Mesendoderm (in vitro differentiated cells): ENCODE measurements at places on chromosomes 6 and 20.

DNA sequence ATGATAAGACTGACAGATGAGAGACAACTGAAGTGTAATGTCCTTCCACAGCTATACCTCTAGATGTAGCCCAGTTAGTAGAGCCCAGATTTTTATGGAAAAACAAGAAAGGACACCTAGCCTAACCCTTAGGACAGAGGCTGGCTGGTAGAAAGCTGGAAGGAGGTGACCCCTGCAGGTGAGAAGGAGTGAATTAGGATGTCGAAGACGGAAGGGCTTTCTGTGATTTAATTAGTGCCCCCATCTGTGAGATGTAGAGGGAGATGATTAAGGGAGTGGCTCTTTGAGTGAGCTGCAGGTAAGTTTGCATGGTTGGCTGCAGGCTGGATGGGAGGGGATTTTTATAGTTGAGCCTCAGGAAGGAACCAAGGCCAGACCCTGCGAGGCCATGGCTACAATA lies 82.8 kb downstream of the GFRA4 start:
- H3K4me3 ChIP-seq: no peak overlapping the region
- no peak overlapping the region for H3K27ac ChIP-seq
- no peaks in the 10 kb centered on the region for H3K36me3 ChIP-seq

DNA sequence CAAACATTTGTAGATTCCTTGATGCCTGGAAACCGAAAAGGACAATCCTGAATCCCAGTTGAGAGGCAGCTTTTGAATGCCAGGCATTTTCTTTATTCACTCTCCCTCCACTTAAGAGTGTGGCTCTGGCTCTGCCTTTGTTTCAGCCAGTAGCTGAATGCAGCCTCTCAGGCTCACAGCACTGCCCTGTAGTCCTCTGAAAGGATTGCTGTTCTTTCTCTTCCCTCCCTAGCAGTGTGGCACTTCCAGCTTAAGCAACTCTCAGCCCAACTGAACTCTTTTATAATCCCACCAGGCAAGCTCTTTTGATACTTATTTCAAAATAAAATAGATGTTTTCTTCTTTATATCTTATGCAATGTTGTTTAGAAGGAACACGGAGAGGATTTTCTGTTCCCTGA lies 415.6 kb downstream of the GJA1 start:
- no peaks in the 10 kb centered on the region for H3K27me3 ChIP-seq
- peaks cover 5% of the 10 kb centered on the region for H3K4me1 ChIP-seq
- H3K4me3 ChIP-seq: no peak overlapping the region

GRCh38 chr6:105831311-105832097 lies 254.6 kb upstream of the PRDM1 start:
- no peaks in the 10 kb centered on the region for H3K4me1 ChIP-seq
- no peak overlapping the region for H3K27ac ChIP-seq
- no peaks in the 10 kb centered on the region for H3K27me3 ChIP-seq
- DNase-seq: no peak

GRCh38 chr6:30244560-30244959 lies 31.4 kb upstream of the TRIM26 start:
- H3K4me1 ChIP-seq: no peaks in the 10 kb centered on the region
- H3K27ac ChIP-seq: no peak overlapping the region
- H3K36me3 ChIP-seq: no peaks in the 10 kb centered on the region
- no peaks in the 10 kb centered on the region for H3K27me3 ChIP-seq

DNA sequence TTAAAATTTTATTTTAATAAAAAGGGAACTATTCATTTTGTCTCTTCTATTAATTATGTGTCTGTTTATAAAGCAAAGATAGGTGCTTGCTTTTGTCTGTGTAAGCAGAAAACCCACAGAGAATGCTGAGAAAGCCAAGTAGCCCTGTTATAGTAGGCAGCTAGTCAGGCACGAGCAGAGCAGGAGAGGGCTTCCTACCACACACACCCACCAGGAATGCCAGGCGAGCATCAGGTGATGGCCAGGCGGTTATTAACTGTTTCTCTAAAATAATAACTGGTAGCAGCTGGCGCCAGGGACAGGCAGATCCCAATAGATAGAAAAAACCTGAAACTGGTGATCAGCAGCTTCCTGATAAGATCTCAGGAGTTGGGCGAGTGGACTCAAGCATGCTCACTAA lies 15.7 kb downstream of the C6orf15 start:
- no peaks in the 10 kb centered on the region for H3K4me1 ChIP-seq
- no peak overlapping the region for H3K27ac ChIP-seq
- DNase-seq: no peak
- no peaks in the 10 kb centered on the region for H3K36me3 ChIP-seq
- H3K27me3 ChIP-seq: no peaks in the 10 kb centered on the region

- DNase-seq: no peak
- no peaks in the 10 kb centered on the region for H3K36me3 ChIP-seq
- no peak overlapping the region for H3K4me3 ChIP-seq
- no peak overlapping the region for H3K27ac ChIP-seq
Measured at GRCh38 chr20:2026004-2026403, 32.1 kb upstream of the PDYN start.

GRCh38 chr6:116369540-116369939 lies 1.2 kb upstream of the DSE start:
- H3K4me3 ChIP-seq: no peak overlapping the region
- peaks cover 2% of the 10 kb centered on the region for H3K4me1 ChIP-seq
- H3K27ac ChIP-seq: no peak overlapping the region
- DNase-seq: no peak
- no peaks in the 10 kb centered on the region for H3K36me3 ChIP-seq

- H3K4me1 ChIP-seq: peaks cover 3% of the 10 kb centered on the region
- DNase-seq: no peak
- no peak overlapping the region for H3K4me3 ChIP-seq
- no peaks in the 10 kb centered on the region for H3K27me3 ChIP-seq
Measured at GRCh38 chr6:130893277-130893676, 66.1 kb downstream of the SMLR1 start.

DNA sequence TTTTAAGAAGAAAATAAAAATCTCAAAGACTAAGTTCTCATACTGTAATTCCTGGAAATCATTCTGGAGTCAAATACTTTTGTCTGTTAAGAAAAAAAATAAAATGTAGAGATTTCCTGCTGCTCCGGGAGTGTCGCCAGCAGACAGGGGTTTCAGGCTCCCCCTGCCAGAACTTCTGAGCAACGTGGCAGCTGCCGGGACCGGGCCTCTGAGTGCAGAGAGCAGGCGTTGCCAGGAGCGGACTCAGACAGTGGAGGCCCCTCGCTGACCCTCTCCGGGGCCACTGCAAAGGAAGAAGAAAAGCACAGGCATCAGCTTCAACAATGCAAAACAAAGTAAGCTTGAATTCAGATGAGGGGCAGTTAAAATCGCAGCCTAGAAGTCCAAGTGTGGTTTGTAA lies 95.5 kb downstream of the THBS2 start:
- DNase-seq: no peak
- no peaks in the 10 kb centered on the region for H3K36me3 ChIP-seq
- no peak overlapping the region for H3K4me3 ChIP-seq
- no peaks in the 10 kb centered on the region for H3K4me1 ChIP-seq
- H3K27me3 ChIP-seq: no peaks in the 10 kb centered on the region
- no peak overlapping the region for H3K27ac ChIP-seq

GRCh38 chr6:149185799-149186357 lies 131.6 kb upstream of the TAB2 start:
- no peak overlapping the region for H3K4me3 ChIP-seq
- H3K36me3 ChIP-seq: no peaks in the 10 kb centered on the region
- H3K27me3 ChIP-seq: no peaks in the 10 kb centered on the region
- no peaks in the 10 kb centered on the region for H3K4me1 ChIP-seq
- no peak for DNase-seq

DNA sequence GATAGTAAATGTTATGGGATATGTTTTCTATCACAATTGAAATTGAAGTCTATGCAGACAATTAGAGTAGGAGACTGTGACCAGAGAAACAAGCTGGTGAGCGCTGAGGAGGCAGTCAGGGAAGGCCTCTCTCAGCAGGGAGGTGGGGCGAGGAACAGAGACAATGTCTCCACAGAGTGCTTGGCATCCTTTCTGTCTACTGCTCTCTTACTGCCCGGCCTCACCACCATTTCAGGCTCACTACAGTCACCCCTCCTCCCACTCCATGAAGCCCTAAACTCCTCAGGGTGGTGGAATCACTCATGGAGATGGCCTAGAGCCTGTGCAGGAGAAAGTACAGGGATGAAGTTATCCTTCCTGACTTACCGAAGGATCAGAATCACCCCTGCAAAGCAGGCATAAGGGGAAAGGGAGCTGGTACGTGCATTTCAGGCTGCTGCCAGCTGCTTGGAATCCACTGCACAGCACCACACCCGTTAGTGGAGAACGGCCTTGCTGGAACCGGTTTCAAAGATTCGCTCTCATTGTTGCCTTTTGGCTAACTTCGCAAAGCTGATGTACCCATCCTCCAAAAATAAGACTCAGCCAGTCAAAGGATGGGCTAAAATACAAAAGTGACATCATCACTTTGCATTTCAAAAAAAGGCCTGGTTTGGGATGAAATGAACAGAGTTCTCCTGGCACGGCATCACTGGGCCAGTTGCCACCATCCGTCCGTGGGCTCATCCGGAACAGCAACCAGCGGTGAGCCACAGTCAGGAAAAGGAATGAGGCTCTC lies 67.3 kb downstream of the SLC22A23 start:
- no peak overlapping the region for H3K4me3 ChIP-seq
- H3K27me3 ChIP-seq: no peaks in the 10 kb centered on the region
- H3K27ac ChIP-seq: no peak overlapping the region

DNA sequence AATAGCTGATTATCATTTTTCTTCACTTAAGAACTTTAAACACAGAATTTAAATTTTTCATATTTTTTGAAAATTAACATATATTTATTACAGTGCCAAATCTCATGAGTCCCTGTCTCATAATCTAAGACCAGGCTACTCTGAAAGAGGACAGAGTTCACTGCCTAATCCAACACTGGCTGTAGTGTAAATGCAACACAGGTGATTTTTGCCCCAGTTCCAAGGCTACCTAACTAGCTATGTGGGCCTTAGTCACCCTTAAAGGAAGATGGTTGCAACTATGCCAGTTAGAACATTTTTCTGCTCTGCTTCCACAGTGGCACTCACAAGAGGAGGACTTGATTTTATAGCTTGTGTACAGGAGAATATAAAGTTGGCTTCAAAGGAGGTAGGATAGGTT lies 4.9 kb downstream of the SLC25A27 start:
- no peaks in the 10 kb centered on the region for H3K36me3 ChIP-seq
- no peak overlapping the region for H3K4me3 ChIP-seq
- DNase-seq: no peak
- no peaks in the 10 kb centered on the region for H3K4me1 ChIP-seq
- H3K27me3 ChIP-seq: no peaks in the 10 kb centered on the region

GRCh38 chr6:87066449-87067333 lies 28.2 kb downstream of the CGA start:
- no peaks in the 10 kb centered on the region for H3K36me3 ChIP-seq
- no peaks in the 10 kb centered on the region for H3K27me3 ChIP-seq
- H3K27ac ChIP-seq: no peak overlapping the region
- no peaks in the 10 kb centered on the region for H3K4me1 ChIP-seq
- DNase-seq: peak; percentile 61

DNA sequence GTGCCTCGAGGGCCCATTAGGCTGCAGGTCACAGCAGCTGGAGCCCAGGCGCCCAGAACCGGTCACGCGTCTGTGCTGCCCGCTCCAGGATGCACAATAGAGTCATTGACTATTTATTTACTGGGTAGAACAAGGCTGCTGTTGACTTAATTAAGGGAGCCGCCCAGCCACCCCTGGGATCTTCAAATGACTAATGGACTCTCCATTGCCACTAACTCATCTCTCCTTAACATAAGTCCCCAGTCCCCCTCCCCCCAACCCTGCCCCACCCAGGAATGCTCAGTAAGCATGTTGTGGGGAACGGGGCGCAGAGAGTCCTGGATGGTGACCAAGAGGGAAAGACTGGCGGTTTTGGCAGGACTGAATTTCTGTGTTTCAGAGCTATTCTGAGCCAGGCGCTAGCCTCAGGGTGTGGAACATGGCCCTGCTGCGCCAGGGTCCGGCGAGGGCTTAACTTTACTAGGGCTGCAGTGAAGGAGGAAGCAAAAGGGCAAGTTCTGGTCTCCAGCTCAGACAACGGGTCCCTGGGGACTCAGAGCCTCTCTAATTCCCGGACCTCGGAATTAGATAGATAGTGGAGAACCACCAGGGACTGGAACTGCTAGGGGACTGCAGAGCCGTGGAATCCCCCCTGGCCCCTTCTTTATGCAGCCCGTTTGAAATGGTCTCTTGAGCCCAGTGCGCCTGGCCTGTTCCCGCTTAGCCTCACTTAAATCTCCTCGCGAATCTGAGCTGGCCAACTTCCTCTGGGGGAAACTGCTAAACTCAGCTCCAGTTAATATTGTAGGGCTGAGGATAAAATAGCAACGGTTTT lies 1.5 kb upstream of the GRIK2 start:
- H3K36me3 ChIP-seq: no peaks in the 10 kb centered on the region
- peaks cover 3% of the 10 kb centered on the region for H3K27me3 ChIP-seq
- peaks cover 2% of the 10 kb centered on the region for H3K4me1 ChIP-seq
- H3K4me3 ChIP-seq: no peak overlapping the region

- H3K36me3 ChIP-seq: no peaks in the 10 kb centered on the region
- DNase-seq: peak; percentile 43
- H3K27me3 ChIP-seq: peaks cover 6% of the 10 kb centered on the region
Measured at GRCh38 chr6:41504466-41505121, 41.6 kb upstream of the FOXP4 start.

DNA sequence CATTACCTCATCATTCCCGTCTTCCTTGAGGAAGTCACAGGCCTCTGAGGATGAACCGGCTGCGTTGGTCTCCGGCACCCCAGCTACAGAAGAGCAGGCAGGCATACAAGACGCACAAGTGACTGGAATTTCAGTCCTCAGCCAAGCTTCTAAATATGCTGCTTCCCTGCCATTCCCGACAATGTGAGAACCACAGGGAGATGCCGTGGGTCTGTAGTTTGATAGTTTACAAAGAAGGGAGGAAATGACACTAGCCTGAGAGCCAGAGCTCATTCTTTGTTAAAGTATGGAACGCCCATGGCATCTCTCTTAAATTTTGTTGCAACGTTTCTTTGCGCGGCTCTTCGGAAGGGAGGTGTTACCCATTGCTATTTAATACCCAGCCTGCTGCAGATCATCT lies 25.7 kb downstream of the HEBP2 start:
- H3K27me3 ChIP-seq: no peaks in the 10 kb centered on the region
- H3K36me3 ChIP-seq: no peaks in the 10 kb centered on the region
- no peak for DNase-seq
- H3K4me1 ChIP-seq: no peaks in the 10 kb centered on the region

GRCh38 chr6:108123946-108124345 lies 41.9 kb upstream of the NR2E1 start:
- H3K4me1 ChIP-seq: peaks cover 5% of the 10 kb centered on the region
- H3K27ac ChIP-seq: no peak overlapping the region
- no peaks in the 10 kb centered on the region for H3K36me3 ChIP-seq
- H3K27me3 ChIP-seq: peaks cover 38% of the 10 kb centered on the region
- DNase-seq: peak; percentile 74

DNA sequence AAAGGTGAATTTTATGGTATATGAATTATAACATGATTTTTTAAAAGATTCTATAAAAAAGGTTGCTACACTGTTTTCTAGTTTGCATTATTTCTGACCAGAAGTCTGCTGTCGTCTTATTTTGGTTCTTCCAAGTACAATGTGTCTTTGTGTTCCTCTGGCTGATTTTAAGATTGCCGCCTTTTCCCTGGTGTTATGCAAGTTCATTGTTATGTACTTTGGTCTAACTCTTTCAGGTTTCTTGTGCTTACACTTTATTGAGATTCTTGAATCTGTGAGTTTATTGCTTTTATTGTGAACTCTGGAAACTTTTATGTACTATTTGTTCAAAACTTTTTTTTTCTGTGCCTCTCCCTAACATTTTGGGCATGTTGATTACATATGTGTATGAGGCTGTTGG lies 109.8 kb downstream of the RFX6 start:
- H3K27ac ChIP-seq: no peak overlapping the region
- no peaks in the 10 kb centered on the region for H3K4me1 ChIP-seq
- H3K27me3 ChIP-seq: no peaks in the 10 kb centered on the region
- H3K4me3 ChIP-seq: no peak overlapping the region
